ENCODE measurements at places on chromosomes 16 and 17. TPM values are rescaled to one million over a fixed set of nuclear protein-coding genes. Genes with fewer than 3 reads are reported as not detected.
A peak's percentile ranks its signal among the peaks of the same experiment; 100 is the strongest.

GRCh38 chr16:74034862-74035261 lies 261.8 kb upstream of the PSMD7 start:
- no peaks in the 10 kb centered on the region for H3K36me3 ChIP-seq
- H3K4me3 ChIP-seq = no peak overlapping the region

ARHGAP23 gene
- total RNA-seq = 42.1 TPM

- H3K27me3 ChIP-seq = peaks cover 5% of the 10 kb centered on the region
- H3K4me3 ChIP-seq = no peak overlapping the region
- no peaks in the 10 kb centered on the region for H3K4me1 ChIP-seq
- DNase-seq = no peak
- H3K36me3 ChIP-seq = no peaks in the 10 kb centered on the region
These were observed 20.1 kb downstream of the UNC119 start for GRCh38 chr17:28532050-28532960.

DNA sequence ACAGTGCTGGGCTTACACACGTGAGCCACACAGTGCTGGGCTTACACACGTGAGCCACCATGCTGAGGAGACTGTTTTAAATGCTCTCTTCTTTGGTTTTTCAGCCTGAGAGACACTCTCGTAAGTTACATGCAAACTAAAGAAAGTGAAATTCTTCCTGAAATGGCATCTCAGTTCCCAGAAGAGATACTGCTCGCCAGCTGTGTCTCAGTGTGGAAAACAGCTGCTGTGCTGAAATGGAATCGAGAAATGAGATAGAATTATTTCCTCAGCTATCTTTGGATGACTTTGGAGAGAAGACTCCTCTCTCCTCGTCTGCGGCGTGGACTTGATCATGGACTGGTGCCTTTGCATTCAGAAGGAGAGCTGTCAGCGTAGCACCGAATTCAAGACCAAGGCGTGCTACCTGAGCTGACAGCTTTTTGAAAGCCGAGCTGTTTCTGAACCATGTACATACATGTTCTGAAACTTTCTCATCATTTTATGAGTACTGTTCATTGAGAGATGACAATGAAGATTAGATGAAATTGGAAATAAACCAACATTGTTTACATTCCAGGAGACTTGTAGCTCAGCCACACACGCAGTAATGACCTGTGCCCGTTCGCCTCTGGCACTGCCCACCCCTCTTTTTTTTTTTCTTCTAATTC lies 21.6 kb upstream of the ENDOV start:
- no peak for DNase-seq
- H3K36me3 ChIP-seq = peaks cover 46% of the 10 kb centered on the region
- H3K4me3 ChIP-seq = no peak overlapping the region
- no peaks in the 10 kb centered on the region for H3K4me1 ChIP-seq
- H3K27ac ChIP-seq = no peak overlapping the region
- no peaks in the 10 kb centered on the region for H3K27me3 ChIP-seq

VAT1L gene
- 6.4 TPM for total RNA-seq

HMOX2 gene
- total RNA-seq = 33.2 TPM

- H3K27ac ChIP-seq = no peak overlapping the region
- peak; percentile 78 for DNase-seq
- no peaks in the 10 kb centered on the region for H3K27me3 ChIP-seq
- peaks cover 2% of the 10 kb centered on the region for H3K4me1 ChIP-seq
These were observed 184.4 kb downstream of the MSI2 start for GRCh38 chr17:57440522-57441269.

GRCh38 chr17:17325816-17326215 lies 22.6 kb downstream of the NT5M start:
- no peak overlapping the region for H3K4me3 ChIP-seq
- no peak for DNase-seq
- H3K4me1 ChIP-seq = no peaks in the 10 kb centered on the region

GRCh38 chr17:72378414-72379390 lies 257.9 kb downstream of the SOX9 start:
- no peak overlapping the region for H3K4me3 ChIP-seq
- no peak overlapping the region for H3K27ac ChIP-seq
- H3K27me3 ChIP-seq = no peaks in the 10 kb centered on the region
- H3K4me1 ChIP-seq = peaks cover 6% of the 10 kb centered on the region

- H3K4me3 ChIP-seq = no peak overlapping the region
- no peak overlapping the region for H3K27ac ChIP-seq
- DNase-seq = no peak
- H3K27me3 ChIP-seq = no peaks in the 10 kb centered on the region
- no peaks in the 10 kb centered on the region for H3K36me3 ChIP-seq
- H3K4me1 ChIP-seq = no peaks in the 10 kb centered on the region
These were observed 7.2 kb upstream of the CCDC182 start for GRCh38 chr17:57752031-57752905.

KLHL10 gene
- total RNA-seq = 1.1 TPM

CRAMP1 gene
- total RNA-seq = 6.4 TPM

PYY gene
- not detected for total RNA-seq

MAPT gene
- total RNA-seq = 7.1 TPM

DNA sequence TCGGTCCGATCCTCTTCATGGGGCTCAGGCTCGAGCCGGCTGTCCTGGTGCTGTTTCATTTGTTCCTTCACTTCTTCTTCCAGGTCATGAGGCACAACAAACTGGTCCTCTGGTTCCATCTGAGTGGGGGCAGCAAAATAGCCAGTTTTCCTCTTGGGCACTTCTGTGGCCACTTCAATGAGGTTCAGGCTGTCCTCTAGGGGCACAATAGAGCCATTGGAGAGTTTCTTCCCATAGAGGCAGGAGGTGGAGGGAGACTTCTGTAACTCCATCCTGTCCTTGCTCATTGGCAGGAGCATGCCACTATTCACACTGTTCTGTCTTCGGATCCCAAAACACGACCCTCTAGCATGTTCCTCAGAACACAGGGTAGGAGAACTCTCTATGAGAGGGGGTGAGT lies 22.9 kb downstream of the MARVELD3 start:
- H3K27me3 ChIP-seq = no peaks in the 10 kb centered on the region
- no peak overlapping the region for H3K4me3 ChIP-seq
- peaks cover 5% of the 10 kb centered on the region for H3K36me3 ChIP-seq
- no peak overlapping the region for H3K27ac ChIP-seq

NARF gene
- total RNA-seq = 41.5 TPM

DNA sequence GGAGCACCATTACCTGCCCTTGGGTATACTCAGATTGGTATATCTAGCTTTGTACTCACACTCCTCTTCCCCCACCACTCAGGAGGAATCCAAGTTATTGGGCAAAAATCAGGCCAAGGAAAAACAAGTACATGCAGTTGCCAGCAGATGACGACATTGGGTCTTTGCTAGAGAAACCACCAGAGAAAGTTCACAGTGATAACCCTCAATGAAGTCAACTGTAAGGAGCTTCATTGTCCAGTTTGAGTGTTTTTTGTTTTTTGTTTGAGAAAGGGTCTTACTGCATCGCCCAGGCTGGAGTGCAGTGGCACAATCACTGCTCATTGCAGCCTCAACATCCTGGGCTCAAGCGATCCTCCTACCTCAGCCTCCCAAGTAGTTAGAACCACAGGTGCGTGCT lies 34.6 kb upstream of the TOX3 start:
- no peak for DNase-seq
- no peaks in the 10 kb centered on the region for H3K4me1 ChIP-seq
- H3K27ac ChIP-seq = no peak overlapping the region
- no peaks in the 10 kb centered on the region for H3K27me3 ChIP-seq
- no peaks in the 10 kb centered on the region for H3K36me3 ChIP-seq

DNA sequence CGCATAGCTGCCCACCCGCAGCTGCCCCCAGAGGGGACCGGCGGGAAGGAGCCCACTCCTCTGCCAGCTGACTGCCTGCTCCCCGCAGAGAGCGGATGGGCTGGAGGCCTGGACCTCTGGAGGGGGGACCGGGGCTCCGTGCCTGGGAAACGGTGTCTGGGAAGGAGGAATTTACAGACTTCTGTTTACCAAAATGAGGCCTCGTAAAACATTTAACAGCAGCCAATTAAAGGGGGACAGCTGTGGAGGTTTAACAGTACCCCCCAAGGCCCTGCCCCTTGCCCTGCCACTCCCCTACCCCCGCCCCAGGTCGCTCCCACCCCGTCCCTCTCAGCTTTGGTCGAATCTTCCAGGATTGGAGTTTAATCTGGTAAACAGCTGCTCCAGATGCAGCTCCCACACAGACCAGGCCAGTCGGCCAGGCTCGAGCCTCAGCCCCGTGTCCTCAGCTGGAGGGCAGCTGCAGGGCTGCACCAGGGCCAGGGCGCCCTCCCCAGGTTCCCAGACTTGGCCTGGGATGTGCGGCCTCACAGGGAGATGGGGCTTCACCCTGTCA lies 41.1 kb downstream of the BAHCC1 start:
- no peaks in the 10 kb centered on the region for H3K36me3 ChIP-seq
- peak overlapping the region; percentile 69 for H3K27ac ChIP-seq
- H3K27me3 ChIP-seq = no peaks in the 10 kb centered on the region

LONP2 gene
- 52.9 TPM for total RNA-seq

- H3K4me1 ChIP-seq = no peaks in the 10 kb centered on the region
- no peak for DNase-seq
- H3K36me3 ChIP-seq = no peaks in the 10 kb centered on the region
- H3K27ac ChIP-seq = no peak overlapping the region
- H3K4me3 ChIP-seq = no peak overlapping the region
These were observed 103.2 kb downstream of the SOCS1 start for GRCh38 chr16:11152677-11153331.
